ENCODE measurements at places on chromosomes 2 and 18. TPM values are rescaled to one million over a fixed set of nuclear protein-coding genes. Genes with fewer than 3 reads are reported as not detected.

The UGT1A3 gene
- not detected for total RNA-seq

The SLC9A4 gene
- total RNA-seq = 0.05 TPM

The FZD7 gene
- total RNA-seq = 3.4 TPM

The IL37 gene
- not detected for total RNA-seq

The MERTK gene
- 0.09 TPM for total RNA-seq

The ARMC9 gene
- total RNA-seq = 0.88 TPM

The C2orf78 gene
- total RNA-seq = not detected

The PXDN gene
- total RNA-seq = 3.1 TPM

The ELP2 gene
- 58.8 TPM for total RNA-seq

The ABCA12 gene
- not detected for total RNA-seq

The TCF23 gene
- total RNA-seq = not detected

The GLI2 gene
- total RNA-seq = 0.28 TPM

The IL1A gene
- total RNA-seq = 3.1 TPM

The TWIST2 gene
- not detected for total RNA-seq

The DCDC2C gene
- total RNA-seq = not detected

The KHK gene
- 8.0 TPM for total RNA-seq

The DCC gene
- not detected for total RNA-seq

The UGT1A8 gene
- total RNA-seq = not detected

The MYL1 gene
- not detected for total RNA-seq

The C2orf15 gene
- total RNA-seq = 0.47 TPM

The SMYD5 gene
- 26.8 TPM for total RNA-seq

The LGALSL gene
- 1.1 TPM for total RNA-seq

The TPO gene
- total RNA-seq = not detected
